ENCODE measurements at places on chromosomes 1 and 21.

GRCh38 chr1:42177541-42177981 is 13.0 kb upstream of the GUCA2A start:
- no peak for DNase-seq

- DNase-seq = no peak
Measured at GRCh38 chr1:193156117-193156821, 30.1 kb downstream of the B3GALT2 start.

GRCh38 chr1:15289251-15289651 is 42.2 kb downstream of the FHAD1 start:
- DNase-seq = no peak

GRCh38 chr1:172460177-172460576 is 16.3 kb upstream of the PIGC start:
- DNase-seq = no peak

All from NCI-H1417 treated with DMSO at 0.1 percent for 48 hours (cell line).